ENCODE measurements at places on chromosomes 3 and 15.
A peak's percentile ranks its signal among the peaks of the same experiment; 100 is the strongest.

DNA sequence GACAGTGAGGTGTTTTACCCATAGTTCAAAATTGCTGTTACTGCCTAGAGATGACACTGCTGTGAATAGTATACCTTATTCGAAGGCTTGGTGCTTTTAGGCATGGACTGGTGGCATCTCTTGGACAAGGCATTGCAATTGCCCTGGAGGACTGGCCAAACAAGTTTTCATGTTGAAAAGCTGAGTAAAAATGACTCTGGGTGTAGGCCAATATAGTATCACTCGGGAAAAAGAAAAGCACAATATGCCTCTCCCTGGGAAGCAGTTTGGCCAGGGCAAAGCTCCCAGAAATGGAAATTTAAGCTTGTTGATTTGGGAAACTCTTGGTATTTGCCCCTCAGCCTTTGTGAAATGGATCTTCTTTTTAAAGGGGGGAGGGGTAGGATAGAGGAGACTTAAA, 54.8 kb downstream of the ZNF609 start:
- no peak for DNase-seq

GRCh38 chr3:51539291-51539941, 897 bp downstream of the RAD54L2 start:
- peak; percentile 76 for DNase-seq

- DNase-seq: no peak
Observed at GRCh38 chr3:184029443-184029842, 2.1 kb upstream of the HTR3D start.

- no peak for DNase-seq
Observed at GRCh38 chr3:147886879-147887278, 477.7 kb downstream of the ZIC1 start.

GRCh38 chr3:127388427-127388826, 100.6 kb upstream of the PRR20G start:
- DNase-seq: no peak

DNA sequence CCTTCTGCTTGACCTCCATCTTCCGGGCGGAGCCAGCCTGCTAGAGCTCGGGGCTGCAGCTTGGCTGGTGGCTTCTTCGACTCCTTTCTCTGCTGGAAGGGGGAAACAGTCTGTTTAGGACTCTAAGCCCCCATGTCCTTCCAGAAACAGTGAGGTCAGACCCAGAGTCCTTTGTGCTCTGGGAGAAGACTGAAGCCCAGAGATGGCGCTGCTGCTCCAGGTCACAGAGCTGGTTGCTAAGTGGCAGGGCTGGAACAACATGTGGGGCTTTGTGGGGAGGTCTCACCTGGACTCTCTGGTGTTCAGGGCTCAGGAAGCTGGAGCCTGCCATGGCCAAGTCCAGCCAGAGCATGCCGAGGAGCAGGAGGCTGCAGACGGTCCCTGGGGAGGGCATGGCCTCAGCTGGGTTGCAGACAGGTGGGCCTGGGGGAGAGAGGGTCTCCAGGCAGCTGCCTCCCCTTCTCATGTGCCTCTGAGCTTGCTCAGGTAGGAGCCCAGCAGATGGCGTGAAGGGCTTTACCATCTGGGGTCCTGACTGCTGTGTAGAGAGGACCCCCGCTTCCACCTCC, 2.9 kb downstream of the GHRL start:
- no peak for DNase-seq

DNA sequence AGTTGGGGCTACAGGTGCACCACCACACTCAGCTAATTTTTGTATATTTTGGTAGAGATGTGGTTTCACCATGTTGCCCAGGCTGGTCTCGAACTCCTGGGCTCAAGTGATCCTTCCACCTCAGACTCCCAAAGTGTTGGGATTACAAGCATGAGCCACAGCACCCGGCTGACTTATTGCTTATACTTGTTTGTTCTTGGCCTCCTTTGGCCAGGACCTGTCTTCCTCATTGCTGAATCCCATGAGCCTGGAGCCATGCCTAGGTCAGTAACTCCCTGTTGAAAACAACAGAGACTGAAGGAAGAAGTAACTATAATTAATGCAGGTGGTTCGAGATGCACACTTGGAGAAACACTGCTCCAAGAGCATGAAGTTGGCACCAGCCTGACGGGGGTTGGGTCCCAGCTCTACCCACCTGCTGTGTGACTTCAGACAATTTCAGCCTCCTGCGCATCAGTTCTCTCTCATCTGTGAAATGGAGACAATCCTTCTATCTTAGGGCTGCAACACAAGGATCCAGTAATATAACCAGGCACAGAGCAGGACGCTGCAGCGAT, 38.9 kb downstream of the CPN2 start:
- DNase-seq: peak; percentile 4

- no peak for DNase-seq
Observed at GRCh38 chr3:178585454-178585853, 49.2 kb downstream of the KCNMB2 start.

DNA sequence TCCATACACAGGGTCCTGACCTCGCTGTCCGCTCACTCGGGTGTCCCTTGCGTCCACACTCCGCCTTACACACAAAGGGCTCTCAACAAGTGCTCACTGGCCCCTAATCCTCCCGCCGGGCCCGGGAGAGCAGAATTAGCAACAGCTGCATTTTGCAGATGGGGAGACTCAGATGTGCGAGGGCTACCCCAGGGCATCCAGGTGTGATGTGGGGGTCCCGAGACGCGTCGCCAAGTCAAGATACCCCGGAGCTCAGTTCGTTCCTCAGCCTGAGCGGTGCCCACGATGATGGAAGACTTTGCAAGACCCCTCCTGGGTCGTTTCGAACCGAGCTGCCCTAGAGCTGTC, 14.9 kb upstream of the WNT7A start:
- DNase-seq: no peak

- peak; percentile 84 for DNase-seq
Observed at GRCh38 chr3:32502118-32502945, at the start of gene CMTM6. Gene CMTM6, minus strand, starts transcription at chr3:32502852. Its CDS starts 107 bp downstream, at chr3:32502745.

- no peak for DNase-seq
Observed at GRCh38 chr15:66846031-66846430, 144.0 kb downstream of the SMAD6 start.

DNA sequence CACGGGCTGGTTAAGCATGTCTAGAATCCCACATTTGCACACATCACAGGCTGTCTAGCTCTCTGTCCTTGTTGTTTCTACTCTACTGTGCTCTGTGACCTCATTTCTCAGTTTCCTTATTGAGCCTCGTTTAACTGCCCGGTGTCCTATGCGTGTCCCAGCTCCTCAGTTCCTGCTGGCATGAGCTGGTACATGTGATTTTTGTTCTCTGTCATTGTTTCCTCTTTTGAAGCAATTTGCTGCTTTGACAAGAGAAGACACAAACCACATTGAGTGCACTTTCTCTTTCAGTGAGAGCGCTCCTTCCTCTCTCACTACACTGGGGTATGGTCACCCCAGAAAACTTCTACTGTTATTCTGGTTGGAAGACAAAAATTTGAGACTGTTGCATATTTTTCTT, 563.5 kb downstream of the PDCD6IP start:
- no peak for DNase-seq

GRCh38 chr3:195916291-195916690, 7.9 kb upstream of the TNK2 start:
- DNase-seq: no peak

DNA sequence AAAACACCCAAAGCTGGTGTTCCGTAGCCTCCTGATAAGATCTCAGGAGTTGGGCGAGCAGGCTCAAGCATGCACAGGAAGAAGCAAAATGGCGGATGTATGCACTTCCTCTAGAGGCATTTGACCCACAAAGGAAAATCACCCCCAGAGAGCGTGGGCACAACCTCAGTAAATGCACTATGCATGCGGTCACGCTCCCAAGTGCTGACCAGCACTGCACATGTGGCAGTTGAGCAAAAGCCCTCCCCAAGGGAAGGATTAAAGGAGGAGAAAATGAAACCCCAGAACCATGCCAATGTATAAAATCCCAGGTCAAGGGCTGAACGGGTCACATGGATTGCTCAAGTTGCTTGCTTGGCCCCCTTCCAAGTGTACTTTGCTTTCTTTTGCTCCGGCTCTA, 289.4 kb upstream of the IGF1R start:
- DNase-seq: no peak

GRCh38 chr15:86213420-86213819, 133.7 kb downstream of the AGBL1 start:
- no peak for DNase-seq
